ENCODE measurements at places on chromosomes 7 and 10.

DNA sequence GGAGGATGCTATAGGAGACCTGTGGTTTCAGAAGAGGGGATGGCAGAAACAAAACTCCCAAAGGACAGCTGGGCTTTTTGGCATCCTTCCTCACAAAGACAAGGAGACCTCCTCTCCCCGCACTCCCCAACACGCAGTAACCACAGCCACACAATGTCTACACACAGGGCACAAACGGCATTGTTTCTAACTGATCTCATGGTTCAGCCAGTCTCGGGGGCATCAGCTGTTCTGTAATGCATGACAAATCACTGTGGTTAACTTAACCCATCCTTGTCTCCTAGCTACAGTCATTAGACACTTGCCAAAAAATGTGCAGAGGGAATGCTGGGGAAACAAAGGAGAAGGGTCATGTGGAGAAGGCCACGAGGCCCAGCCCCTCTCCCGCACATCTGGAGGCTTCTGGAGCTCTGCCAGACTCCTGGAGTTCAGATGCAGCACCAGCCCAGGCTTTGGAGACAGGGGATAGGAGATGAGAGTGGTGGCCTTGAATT lies 7.6 kb upstream of the ADAMTS14 start:
- peak; percentile 93 for DNase-seq

GRCh38 chr7:94620703-94621118 lies 35.2 kb downstream of the SGCE start:
- DNase-seq: peak; percentile 95

- peak; percentile 9 for DNase-seq
These were observed 490 bp downstream of the KIN start for GRCh38 chr10:7787150-7787856.

DNA sequence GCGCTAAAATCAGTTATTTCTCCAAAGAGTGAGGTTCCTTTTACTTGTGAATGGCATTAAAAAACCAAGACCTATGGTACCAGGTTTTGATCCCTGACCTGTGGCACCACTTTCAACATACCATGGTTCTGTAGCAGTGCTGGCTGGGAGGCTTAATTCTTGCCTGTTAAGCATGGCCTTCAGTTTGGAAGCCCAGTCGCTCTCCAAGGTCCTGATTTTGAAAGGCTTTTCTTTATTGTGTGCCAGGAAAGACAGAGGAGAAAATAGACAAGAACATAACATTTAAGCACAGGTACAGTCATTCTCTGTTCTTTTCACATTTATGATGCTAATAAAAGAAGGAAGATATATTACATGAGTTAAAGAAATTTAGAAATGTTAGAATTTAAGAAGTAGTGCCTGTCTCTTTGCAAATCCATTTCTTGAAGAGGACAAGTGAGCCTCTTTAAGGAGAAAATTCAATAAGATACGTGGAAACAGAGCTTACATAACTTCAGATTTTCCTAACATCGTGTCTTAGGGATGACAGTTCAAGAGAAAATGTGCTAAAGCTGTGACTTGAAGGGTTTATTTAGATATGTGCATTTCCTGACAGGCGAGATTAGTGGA lies 357.6 kb downstream of the DPP6 start:
- peak; percentile 16 for DNase-seq

DNA sequence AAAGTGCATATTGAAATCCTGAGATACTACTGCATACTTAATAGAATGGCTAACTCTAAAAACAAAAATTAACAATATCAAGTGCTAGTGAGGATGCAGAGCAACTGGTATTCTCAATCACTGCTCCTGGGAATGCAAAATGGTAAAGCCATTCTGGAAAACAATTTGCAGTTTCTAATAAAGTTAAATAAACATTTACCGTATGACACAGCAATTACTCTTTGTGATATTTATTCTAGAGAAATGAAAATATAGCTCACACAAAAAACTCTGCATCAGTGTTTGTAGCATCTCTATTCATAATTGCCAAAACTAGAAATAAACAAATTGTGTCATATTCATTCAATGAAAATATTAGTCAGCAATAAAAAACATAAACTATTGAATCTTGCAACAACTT lies 255.0 kb upstream of the DKK1 start:
- no peak for DNase-seq

DNA sequence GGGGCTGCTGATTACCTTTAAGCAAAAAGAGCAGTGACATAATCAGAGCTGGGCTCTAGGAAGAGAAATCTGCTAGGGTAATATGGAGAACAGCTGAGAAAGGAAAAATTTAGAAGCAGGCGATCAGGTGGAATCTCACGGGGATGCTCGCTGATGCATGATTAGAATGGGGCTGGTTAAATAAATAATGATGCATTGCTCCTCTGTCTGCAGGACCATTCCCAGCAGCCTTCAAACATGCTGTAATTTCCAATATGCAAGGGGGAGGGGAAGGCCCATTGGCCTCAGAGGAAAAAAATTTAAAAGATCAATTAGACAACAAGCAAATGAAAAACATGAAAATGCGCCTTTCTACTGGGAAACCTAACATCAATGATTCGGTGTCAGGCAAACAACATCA lies 65.6 kb upstream of the C10orf90 start:
- no peak for DNase-seq

- DNase-seq: no peak
These were observed 1095.3 kb downstream of the GRM8 start for GRCh38 chr7:126157391-126157790.

DNA sequence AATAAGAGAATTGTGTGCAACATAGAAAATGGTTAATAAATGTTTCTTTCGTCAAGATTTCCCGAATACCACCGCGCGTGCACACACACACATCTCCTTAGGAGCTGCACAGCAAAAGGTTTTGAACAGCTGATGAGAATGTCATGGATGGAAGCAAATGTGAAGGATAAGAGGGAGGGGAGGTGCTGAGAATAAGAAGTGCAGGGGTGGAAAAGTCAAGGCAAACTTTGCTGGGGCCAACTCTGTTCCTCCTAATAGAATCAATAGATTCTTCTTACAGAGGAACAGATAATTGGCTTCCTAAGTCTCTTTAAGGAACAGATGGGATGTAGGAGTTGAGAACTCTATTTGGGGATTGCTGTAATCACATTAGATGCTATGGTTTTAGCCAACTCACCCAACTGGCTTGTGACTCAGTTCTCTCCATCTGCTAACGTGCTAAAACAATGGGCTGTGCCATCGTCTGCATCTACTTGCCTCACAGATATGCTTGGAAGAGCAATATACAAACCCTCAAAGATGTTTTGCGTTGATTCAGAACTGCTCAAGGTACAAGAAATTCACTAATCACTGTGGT lies 408.2 kb upstream of the CELF2 start:
- DNase-seq: no peak

DNA sequence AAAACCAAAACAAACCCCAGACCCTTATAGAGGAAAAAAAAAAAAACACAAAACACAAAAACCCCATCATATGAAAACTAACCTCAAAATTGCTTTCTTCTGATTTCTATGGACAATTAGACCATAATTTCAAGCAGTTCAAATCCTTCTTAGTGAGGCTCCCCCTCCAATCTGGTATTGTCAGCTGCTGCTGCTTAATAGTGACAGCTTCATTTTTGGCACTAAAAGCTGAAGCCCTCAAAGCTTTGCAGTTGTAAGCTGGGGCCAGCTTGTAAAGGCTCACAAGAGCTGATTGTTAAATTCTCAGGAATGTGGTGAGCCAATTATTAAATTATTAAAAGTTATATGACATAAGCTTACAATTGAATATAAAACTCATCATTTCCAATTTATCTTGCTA lies 21.9 kb downstream of the ATXN7L1 start:
- DNase-seq: no peak

- peak; percentile 53 for DNase-seq
These were observed 162.9 kb downstream of the FANK1 start for GRCh38 chr10:126059076-126059826.

DNA sequence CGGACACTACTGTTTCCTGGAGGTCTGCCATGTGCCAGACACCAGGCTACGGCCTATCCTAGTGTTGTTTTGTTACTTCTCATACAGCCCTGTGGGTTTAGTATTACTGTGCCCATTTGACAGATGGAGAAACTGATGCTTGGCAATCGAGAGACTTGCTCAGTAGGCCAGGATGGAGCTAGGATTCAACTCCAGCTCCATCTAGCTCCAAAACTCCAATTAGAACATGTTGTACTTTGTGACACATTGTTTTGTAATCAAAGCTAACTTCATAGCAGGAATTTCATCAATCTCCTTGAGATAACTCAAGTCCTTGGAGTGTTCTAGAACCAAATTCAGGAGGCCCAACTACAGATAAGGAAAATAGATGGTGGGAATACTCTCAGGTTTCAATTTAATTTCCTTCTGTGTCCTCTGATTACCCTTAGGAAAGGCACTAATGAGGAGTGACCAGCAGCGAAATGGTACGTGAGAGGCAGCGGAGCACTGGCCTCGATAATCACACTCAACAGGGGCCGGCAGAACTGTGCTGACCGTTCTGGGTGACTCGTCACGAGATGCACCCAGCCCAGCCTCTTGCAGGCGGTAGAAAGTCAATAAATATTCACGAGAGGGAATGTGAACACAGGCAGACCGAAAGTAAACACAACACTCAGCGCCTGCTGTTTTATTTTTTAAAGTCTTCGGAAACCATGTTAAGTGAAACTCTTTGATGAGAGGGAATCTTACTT lies 269.6 kb upstream of the NEBL start:
- no peak for DNase-seq

DNA sequence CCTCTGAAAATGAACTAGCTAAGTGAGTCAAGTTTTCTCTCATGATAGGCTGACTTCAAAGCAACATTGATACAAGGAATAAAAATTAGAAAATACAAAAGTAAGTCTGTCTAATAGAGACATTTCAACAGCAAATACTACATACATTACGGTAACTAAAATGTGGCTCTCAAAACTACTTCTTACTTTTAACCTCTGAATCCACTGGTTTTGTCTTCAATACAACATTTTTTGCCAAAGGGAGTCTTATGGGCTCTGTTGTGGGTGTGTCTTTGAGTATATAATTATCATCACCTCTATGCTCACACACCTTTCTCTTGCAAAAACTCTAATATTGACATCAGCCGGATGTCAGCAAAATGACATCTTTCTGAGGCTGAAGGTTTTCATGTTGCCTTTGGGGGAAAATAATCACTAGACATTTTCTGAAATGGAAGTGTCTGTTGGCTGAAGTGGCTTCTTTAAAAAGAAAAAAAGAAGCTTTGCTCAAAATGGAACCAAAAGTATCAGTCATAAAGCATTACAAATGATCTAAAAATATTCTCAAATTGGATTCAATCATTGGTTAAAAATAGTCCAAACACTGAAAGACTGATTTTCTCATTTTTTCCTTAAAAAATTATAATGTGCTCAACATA lies 41.8 kb upstream of the FAM133B start:
- DNase-seq: no peak

DNA sequence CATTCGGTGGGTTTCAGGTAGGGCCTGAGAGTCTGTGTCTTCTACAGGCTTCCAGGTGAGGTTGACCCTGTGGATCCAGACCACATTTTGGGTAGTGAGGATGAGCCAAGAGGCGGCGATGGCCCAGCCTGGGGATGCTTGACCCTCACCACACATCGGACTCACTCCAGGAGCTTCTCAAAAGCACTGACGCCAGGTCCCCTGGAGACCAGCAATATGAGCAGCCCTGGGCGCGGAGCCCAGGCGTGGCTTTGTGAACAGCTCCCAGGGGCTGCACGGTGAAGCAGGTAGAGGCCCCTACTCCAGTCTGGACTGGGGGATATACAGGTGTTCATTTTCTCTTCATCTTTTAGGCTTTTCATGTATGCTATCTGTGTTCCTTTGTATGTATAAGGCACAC lies 139.7 kb upstream of the PCBD1 start:
- no peak for DNase-seq

GRCh38 chr10:124517461-124517860 lies 55.8 kb downstream of the LHPP start:
- no peak for DNase-seq

DNA sequence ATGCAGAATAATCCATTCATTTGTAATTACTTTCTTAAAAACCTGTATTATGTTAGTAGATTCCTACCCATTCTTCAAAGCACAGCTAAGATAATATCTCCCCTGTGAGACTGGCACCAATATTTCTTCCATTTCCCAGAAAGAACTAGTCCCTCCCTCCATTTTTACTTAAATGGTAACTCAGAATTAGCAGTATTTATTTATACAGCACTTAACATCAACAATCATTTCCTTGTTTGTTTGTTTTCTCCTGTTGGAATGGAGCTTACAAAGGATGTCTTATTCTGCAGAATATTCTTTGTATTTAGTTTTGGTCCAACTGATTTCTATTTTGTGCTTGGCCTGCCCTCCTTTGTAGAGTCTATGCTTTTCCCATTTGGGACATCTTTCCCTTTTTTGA lies 32.1 kb upstream of the PTPN12 start:
- DNase-seq: no peak

DNA sequence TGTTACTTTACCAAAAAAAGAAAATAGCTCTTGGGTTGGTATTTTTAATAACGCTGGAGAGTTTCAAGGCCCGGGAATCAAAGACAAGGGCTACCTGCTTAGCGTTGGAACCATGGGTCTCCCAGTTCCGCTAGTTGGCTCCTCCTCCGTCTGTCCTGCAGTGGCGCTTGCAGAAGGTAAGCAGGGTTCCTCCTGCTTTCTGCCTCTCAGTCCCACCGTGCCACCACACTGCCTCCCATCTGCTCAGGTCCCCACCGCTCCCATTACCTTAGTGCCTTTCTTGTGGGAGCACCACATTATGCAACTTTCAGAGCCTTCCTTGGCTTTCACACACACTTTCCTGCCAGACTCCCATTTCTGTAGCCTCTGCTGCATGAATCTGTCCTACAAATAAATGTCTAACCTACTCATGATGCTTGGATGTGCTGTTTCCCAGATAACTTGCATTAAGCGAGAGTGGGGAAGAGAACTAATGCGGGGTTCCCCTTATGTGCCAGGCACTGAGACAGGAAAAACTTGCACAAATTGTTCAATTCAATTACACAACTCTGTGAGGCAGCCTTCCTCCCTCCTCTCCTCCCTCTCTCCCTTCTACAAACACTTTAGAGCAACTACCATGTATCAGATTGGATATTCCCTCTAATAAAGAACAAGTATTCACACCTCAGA lies 124.5 kb downstream of the AOAH start:
- DNase-seq: no peak

GRCh38 chr10:96244354-96244753 lies 27.0 kb downstream of the BLNK start:
- no peak for DNase-seq

DNA sequence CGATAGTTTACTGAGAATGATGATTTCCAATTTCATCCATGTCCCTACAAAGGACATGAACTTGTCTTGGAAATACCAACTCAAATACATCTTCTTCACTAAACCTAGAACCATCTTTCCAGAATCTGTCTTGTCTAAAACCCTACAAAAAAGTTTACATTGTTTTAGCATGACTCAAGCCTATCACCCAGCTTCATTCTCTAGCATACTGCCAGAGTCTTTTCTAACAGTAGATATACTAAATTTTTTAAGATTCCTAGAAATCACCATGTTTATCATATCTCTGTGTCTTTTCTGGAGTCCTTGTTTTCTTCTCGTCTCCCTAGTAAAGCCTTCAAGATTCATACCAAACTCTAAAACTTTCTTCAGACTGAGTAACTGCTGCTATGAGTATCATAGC lies 129.7 kb downstream of the SEMA3E start:
- no peak for DNase-seq

Measured in Daoy (cell line).